ENCODE measurements at places on chromosomes 2 and 18.

DNA sequence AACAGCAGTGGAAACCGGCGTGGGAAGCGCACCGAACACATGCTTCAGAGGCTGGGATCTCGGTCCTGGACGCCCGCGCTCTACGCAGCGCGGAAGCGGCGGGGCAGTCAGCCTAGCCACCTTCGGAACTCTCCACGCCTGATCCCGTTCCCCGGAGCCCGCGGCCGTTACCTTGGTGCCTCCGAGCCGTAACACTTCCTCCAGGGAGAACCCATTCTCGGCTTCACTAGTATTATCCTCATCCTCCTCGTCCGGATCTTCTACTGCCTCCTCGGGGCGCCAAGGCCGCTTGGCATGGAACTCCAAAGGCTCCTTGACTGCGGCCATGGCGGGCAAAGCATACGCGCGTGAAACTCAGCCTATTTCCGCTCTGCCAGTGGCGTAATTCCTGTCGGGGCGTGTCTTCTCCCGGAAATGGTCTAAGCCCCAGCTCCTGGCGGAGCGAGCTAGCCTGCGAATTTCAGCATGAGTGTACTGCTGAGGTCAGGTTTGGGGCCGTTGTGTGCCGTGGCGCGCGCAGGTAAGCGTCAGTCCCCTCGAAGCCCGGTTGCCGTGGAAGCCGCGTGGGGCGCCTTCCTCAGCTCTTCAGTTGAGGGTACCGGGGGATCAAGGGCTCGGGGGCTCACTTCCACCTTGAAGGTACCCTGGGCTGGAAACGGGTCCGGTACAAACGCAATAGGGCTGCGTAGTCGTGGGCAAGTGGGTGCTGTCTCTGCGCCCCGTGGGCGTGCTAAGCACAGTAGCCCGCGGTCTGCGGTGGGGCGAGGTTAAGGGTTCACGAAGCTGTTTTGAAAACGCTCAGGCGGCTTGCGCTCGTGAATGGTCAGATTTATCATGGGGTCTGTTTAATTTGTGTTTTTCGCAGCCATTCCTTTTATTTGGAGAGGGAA lies at the start of the genes CEBPZ and NDUFAF7:
CEBPZ (minus strand) TSS at position 356 of the 890 bp plus-strand sequence; CDS start at position 327, 29 bp downstream.
NDUFAF7 (plus strand) TSS at position 418 of the 890 bp plus-strand sequence; CDS start at position 466, 48 bp downstream.
- peak; percentile 94 for DNase-seq

DNA sequence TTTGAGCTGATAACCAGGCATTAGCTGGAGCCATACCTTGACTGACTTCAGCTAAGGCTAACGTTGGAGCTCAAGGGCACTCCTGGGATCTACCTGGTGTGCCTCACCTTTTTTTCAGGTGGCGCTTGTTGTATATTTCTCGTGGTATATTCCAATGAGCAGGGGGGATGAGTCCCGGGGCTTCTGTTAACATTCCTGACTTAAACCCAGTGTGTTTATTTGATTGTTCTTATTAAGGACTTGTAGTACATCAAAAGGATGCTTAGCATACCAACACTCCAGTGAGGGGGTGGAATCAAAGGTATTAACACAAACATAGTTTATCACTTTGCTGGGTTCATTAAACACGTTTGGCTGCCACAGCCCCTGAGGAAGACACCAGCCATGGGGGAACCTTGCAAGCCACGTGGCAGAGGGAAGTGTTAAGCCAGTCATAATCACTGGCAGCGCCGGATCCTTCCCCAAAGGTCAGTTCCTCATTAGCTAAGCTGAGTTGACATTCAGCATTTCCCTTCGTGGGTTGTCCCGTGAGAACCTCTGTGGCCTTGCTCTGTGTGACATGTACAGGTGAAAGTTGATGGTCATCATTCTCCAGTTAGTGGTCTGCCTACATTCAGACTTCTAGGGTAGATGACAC lies 119.5 kb upstream of the MCFD2 start:
- DNase-seq: peak; percentile 94

DNA sequence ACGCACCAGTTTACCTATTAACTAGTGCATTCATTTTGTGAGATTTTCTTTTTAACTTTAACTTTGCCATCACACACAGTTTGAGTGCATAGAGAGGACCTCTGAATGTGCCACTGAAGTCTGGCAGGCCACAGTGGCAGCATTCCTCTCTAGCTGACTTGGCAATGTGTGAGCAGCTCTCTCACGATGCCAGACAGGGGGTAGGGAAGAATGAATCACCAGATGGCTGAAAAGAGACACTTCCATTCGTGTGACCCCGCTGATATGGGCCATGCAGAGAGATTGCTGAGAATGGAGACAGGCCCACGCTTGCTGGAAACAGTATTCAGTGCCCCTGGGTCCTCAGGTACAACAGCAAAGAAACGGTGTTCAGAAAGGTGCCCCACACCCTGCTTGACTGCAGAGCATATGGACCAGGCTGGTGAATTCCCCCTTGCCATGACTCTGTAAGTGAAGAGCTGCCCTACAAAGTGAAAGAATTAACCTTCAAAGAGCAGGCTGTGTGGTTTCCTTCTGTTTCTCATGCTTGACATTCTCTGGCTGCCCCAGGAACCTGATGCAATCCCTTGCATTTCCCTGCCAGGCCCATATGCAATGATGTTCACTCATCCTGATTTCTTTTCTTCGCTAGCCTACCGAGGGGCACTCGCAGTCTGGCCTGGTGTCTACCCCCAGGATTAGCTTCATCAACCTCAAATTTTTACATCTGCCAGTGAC lies 236.1 kb downstream of the CDH20 start:
- DNase-seq: no peak

DNA sequence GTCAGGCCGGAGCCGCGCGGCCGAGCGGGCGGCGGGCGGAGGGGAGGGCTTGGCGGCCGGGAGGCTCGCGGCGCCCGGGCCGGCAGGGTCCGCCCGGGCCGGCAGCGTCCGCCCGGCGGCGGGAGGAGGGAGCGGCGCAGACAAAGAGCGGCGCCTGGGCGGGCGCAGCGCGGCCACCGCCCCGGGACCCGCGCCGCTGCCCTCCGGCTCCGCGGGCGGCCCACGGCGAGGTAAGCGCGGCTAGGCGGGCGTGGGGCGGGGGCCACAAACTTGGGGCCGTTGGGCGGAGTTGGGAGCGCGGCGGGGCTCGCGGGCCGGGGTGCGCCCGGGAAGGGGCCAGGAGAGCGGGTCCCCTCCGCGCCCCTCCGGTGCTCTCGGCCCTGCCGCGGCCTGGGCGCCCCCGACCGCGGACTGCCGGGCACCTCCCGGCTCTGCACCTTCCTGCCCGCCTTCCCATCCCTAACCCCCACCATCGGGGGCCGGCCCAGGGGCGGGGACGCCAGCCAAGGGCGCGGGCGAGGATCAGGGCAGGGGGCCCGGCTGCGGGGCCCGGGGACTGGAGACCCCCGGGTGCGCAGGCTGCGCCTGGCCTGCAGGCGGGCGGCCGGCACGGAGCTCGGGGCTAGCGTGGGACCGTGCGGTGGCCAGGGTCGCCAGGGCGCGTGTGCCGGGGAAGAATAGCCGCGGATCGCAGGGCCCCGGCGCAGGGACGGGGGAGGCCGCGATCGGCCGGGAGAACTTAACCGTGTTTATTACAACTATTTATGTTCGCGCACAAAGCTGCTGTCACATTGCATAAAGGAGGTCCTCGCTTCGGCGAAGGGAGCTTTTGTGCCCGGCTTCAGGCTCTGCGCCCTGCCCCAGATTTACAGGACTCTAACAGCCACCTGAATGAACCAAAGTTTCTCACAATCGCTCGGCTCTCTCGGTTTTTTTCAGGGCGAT lies at the start of gene NCK2:
NCK2 (plus strand) TSS at position 4 of the 945 bp plus-strand sequence. CDS start 110,152 bp downstream, outside the sequence.
- peak; percentile 15 for DNase-seq

GRCh38 chr2:11315074-11315705 lies 29.2 kb downstream of the ROCK2 start:
- no peak for DNase-seq

- DNase-seq: peak; percentile 93
Observed at GRCh38 chr18:45775241-45775676, 50.2 kb upstream of the SIGLEC15 start.

DNA sequence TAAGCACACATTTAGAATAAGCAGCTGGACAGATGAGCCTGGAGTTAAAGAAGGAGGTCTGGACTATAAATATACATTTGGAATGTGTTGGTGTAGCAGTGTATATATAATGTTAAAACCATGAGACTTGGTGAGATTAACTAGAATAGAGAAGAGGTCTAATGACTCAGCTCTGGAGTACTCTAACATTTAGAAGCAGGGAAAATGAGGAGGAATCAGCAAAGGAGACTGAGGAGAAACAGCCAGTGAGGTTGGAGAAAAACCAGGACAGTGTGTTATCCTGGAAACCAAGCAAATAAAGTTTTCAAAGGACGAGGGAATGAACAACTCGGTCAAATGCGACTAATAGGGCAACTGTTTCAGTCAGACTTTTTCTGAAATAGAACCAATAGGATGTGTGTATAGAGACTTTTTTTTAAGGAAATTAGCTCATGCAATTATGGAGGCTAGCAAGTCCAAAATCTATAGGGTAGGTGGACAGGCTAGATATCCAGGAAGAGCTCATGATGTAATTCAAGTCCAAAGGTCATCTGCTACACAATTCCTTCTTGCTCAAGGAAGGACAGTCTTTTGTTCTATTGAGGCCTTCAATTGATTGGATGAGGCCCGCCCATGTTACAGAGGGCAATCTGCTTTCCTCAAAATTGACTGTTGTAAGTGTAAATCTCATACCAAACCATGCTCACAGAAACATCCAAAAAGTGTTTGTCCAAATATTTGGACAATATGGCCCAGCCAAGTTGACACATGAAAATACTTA lies 10.8 kb upstream of the SESTD1 start:
- DNase-seq: peak; percentile 7

DNA sequence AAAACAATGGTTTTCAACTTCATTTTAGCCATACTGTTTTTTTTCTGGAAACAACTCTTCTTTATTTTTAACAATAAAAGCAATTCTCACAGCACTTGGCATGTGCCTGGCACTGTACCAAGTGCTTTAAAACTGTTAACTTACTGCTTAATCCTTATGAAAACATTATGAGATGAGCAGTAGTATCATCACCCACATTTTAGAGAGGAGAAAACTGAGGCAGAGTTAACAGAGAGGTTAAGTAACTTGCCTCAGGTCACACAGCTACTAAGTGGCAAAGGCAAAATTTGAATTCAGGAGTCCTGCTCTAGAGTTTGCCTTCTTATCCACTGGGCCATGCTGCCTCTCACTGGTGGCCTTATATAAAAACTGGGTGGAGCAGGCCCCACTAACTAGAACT lies 23.2 kb downstream of the CTIF start:
- DNase-seq: no peak

DNA sequence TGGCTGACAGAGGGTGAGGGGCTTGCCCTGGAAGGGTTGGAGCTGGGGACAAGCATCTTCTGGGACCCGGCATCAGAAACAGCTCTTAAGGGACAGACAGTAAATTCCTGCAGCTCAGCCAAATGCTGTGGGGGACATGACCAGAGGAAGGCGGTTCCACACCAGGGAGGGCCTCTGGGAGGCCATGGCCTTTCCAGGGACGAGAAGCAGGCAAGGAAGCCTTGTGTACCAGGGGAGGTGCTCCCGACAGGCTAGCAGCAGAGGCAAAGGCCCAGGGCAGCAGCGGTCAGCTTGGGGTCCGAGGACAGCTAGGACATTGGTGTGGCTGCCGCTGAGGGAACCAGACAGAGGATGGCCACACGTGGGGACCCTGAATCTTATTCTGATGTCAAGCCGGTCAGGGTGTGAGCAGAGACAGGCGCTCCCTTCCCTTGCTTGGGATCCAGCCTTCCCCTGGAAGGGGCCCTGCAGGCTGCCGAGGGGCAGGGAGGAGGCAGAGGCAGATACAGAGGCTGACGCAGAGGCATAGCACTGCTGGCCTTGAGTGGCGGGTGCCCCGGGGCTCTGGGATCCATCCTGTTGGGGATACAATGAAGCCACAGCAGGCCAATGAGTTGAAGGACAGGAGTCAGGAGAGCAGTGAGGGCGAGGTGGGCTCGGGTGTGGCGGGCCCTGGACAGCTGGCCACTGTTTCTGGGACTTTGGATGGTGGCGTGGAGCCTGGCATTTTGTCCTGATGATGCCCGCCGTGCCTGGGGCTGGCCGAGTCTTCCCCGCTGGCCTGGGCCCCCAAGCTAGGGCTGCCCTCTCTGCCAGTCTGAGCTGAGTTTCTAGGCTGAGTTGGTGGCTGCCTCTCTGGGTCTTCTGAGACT lies 64.1 kb upstream of the GPC1 start:
- no peak for DNase-seq

- peak; percentile 86 for DNase-seq
Observed at GRCh38 chr2:230885463-230886130, 20.9 kb downstream of the ITM2C start.

GRCh38 chr2:46538393-46538792 lies 59.0 kb downstream of the TMEM247 start:
- peak; percentile 74 for DNase-seq

- DNase-seq: peak; percentile 92
Observed at GRCh38 chr2:162297925-162298552, 20.4 kb downstream of the IFIH1 start.

- peak; percentile 66 for DNase-seq
Observed at GRCh38 chr2:160970052-160970965, 189.9 kb upstream of the TANK start.

- no peak for DNase-seq
Observed at GRCh38 chr2:99879481-99879880, 262.9 kb downstream of the AFF3 start.

DNA sequence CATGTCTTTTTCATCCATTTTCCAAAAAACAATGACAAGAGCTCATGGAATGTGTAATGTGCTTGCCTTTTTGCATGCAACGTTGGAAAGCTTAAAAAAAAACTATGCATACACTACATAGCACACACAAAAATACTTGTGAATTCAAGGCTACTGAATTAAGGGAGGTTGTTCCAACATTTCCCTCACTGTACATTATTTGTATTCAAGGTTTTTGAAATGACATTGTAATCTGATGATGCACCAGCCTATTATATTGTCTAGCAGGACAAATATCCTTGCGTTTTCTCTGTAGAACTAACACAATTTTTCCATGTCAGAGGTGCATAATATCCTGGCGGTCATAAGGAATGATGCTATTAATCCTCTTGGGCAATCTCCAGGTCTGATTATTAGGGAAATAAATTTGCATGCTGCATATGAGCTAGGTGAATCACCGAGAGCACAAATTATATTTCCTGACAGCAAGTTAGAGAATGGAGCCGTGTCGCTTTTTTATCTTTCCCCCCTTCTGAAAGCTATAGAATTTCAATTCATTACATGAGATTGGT lies 836.9 kb upstream of the FANCL start:
- no peak for DNase-seq

DNA sequence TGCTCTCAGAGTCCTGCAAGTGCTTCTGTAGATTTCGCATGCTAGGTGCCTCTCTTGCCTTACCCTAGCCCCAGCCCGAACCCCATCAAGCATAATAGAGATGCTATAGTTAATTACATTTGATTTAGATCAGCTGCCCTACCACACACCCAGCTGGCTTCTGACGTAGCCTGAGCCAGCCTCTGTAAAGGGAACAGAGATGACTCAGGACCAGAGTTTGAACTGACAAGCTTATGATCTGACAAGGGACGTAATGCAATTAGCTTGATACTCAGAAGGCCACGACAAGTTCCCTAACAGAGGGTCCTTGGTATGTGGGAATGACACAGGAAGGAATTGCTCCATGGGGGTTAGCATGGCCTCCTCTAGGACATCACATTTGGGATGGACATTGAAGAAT lies 126.6 kb downstream of the LRATD1 start:
- DNase-seq: no peak
